Cortex of kidney (tissue), 1 donor: ENCODE measurements at places on chromosomes 6 and 20.

GRCh38 chr6:105443941-105444340 lies 41.1 kb upstream of the PREP start:
- no peak for DNase-seq

DNA sequence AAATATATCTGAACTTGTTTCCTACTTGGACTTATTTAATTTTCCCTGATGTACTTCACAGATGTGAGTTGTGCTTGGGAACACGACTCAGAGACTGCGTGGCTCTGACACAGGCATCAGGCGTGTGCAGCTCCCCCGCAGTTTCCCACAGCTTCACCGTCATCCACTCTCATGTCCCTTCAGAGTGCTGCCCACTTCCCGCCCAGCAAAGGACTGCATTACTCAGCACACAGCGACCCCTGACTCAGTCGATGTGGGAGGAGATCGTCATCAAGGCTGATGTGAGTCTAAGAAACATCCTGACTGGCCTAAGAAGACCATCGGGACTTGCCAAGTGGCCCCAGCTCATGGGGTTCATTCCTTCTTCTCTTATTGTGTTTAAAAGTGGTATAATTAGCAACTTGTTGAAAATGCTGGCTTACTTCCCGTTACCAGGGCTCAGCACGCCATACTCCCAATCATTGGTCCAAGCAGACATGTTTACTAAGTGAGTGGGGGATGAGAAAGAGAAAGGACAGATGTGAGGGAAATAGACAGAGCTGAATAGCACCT lies 539.4 kb upstream of the JARID2 start:
- no peak for DNase-seq

GRCh38 chr20:62858058-62858830 lies 3.4 kb downstream of the TCFL5 start:
- DNase-seq: no peak

GRCh38 chr6:36886950-36887618 lies 1.3 kb downstream of the C6orf89 start:
- no peak for DNase-seq

DNA sequence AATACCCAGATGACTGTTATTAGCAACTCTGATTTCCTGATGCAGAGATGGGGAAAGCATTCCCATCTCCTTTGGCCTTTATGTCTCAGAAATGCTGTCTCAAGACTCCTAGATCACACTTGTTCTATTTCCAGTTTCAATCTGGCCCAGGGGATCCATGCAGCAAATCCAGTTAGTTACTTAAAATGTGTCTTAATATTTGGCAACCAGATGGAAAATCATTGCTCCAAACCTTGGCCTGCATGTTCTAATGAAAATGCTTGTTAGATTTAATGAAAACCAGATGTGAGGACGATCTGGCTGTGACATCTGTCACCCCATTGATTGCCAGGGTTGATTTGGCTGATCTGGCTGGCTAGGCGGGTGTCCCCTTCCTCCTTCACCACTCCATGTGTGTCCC lies 125.2 kb downstream of the TSHZ2 start:
- DNase-seq: no peak

DNA sequence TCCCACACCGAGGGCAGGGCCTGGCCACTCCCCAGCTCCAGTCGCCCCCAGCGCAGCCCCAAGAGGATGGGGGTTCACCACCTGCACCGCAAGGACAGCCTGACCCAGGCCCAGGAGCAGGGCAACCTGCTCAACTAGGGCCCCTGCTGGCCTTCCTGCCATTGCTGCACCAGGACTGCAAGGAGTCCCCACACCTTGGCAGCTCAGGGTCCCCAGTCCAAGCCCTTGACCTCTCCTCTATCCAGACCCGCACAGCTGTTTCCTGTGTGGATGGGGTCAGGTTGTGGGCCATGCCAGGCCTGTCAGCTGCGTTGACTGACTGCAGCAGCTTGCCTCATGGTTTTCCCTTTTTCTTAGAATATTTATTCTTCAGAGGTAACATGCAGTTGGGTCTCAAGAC lies 4.4 kb downstream of the LRRC73 start:
- no peak for DNase-seq

DNA sequence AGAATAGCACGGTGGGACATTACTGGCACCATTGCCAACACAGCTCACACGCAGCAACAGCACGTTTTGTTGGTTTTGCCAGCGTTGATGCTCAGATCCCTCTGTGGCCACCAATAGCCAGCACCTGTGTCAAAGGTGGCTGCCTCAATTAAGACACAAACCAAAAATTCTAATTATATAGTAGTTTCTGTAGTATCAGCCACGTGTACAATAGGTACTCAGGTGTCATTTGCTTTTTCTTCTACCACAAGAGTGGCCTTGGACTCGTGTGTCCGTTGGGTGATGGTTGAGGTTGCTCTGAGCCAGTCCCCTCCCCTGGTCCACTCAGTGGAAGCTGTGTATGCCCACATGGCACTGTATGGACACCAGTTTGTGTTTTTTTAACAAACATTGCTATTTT lies 105.1 kb downstream of the CARMIL1 start:
- no peak for DNase-seq

DNA sequence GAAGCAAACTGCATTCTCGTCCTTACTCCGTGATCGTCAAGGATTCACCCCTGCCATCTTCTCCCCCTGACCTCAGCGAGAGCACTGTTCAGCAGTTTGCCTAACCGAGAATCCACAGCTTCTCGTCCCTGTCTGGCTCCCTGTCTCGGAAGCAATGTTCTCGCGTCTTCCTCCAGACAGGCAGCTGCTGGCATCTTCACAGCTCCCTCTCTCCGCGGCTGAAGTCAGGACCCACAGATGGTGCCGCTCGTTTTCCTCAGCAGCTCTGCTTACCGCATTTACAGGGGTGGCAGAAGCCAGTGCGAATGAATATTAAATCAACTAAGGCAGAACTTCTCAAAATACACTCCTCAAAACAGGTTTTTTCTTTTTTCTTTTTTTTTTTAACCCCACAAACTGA lies 18.9 kb upstream of the SLC22A2 start:
- no peak for DNase-seq

DNA sequence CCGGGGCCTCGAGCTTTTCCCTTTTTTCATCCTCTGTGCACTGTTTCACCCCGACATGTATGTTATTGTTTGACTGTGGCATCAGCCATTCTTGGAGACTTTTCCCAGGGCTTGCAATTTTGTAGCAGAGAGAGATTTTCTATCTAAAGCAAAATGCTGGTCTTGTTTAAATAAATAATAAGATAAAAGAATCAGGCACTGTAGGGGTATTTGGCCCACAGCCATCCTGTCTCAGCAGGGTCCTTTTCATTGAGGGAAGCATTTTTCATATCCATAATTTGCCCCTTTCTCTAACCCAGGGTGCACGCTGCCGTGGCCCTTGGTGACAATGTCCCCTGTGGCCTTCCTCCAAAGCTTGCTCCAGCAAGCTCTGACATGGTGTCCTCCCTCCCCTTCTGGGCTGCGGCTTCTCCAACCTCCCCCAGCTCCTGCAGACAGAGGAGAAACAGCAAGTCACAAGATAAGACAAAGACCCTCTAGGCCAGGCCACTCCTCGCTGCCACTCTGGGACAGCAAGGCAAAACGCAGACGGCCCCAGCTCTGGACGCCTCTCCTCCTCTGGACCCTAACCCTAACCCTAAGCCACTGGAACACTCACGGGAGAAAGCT lies 117.6 kb downstream of the MYLK4 start:
- no peak for DNase-seq

- DNase-seq: no peak
Observed at GRCh38 chr6:21438237-21438985, 155.1 kb upstream of the SOX4 start.

DNA sequence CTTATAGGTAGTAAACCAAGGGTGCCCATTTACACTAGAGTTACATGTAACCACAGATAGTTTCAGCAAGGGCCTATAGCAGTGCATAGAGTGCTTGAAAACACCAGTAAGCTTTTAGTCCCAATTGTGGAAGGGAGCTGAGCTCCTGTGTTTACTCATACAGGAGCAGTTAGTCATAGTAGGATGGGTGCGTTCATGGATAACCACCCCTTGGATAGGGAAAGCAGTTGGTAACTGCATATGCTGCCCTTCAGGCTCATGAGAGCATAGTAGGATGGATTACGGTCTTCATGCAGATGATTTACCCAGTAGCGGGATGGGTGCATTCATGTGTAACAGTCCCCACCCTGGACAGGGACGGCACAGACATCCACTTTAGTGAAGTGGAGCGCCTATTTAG lies 45.1 kb downstream of the OR2B6 start:
- no peak for DNase-seq

DNA sequence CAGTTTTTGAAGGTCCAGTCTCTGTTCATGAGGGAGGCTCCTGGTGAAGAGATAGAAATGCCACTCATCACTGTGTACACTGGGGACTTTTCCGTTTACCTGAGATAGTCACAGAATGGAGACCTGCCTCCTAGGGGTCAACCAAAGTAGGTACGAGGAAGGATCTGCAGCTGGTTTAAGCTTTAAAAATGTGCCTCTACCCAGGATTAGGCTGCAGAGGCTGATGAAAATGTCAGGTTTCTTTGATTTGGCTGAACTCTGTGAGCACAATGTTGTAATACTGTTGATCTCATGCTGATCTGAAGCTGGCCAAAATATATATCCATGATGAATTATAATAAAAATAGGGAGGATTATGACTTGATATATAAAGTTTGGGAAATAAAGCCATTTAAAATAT lies 182.7 kb downstream of the ADAT2 start:
- DNase-seq: no peak

DNA sequence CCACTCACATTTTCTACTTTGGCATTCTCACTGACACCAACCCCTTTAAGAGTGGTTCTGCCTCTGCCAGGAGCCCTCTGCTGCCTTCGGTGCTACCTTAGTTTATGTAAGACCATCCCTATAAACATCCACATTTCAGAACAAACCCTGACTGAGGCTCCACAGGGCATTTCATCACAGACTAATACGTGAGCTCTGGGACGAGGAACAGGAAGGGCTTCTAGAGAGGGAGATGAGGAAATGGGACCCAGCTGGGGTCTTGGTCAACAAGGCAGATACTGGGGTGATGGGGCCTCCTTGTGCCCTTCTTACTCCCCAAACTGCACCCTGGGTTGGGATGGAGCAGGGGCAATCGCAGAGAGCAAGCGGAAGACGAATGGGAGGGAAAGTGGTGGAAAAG lies 86.5 kb upstream of the FYN start:
- DNase-seq: no peak

DNA sequence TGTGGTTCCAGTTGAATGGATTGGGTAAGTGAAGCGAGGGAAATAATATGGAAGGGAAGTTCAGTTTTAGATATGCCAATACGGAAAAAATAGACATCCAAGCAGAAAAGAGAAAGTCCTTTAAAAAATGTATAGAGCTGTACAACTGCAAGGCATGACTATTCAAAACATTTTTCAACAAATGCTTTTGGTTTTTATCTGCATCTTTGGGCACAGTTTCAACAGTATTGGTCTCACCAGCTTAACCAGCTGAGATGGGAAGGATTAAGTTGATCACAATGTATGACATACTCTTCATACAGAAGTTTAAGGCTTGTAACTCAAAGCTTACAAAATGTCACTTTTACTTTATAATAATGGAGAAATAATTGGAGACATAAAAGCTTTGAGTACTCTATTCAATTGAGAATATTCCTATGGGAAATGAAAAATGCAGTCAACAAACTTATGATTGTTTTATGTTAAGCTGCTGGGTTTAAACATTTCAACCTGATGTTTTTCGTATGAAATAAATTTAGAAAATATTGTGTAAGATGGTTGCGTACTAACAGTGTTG lies 16.3 kb upstream of the UTRN start:
- DNase-seq: no peak

GRCh38 chr6:20790032-20790791 lies 256.0 kb downstream of the CDKAL1 start:
- DNase-seq: no peak

- DNase-seq: no peak
Observed at GRCh38 chr6:6545616-6546317, 42.8 kb upstream of the LY86 start.

DNA sequence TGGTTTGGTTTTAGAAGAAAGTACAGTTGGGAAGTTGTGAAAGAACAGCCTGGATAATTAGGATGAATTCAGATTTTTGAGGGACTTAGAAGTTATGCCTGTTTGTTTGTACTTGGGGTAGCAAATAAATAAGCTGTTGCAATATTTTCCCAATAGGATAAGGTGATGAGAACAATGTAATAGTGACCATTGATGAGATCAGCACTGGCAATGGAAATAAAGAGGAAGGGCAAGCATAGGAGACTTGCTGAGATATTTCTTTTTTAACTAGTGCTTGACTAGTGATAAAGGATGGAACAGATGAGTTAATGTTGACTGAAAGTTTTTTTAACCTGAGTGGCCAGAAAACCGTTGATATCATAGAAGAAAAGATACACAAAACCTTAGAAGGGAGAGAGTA lies 498.8 kb downstream of the CDKAL1 start:
- DNase-seq: no peak

DNA sequence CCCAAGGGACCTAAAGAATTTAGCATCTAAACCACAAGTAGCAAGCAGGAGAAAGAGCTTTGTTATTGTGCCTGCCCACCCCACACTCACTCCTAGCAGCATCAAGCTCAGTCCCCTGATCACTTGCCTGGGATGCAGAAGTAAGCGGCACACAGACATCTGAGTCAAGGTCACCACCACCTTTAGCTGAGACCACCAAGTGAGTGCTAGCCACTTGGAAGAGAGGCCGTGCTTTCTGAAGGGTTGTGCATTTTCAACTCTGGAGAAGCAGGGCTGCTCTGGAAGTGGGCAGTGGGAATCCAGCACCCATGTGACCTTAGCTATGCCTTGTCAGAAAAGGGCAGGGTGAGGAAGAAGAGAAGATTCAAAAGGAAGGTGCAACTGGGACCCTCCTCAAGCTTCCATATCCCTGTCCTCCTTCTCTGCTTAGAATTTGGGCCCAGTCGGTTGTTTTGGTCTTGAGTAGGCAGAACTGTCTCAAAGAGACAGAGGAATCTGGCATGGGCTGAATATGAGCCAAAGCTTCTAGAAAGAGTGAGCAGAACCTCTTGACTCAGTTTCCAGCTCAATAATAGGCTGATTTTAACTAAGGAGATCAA lies 6.2 kb downstream of the NR2E1 start:
- no peak for DNase-seq

DNA sequence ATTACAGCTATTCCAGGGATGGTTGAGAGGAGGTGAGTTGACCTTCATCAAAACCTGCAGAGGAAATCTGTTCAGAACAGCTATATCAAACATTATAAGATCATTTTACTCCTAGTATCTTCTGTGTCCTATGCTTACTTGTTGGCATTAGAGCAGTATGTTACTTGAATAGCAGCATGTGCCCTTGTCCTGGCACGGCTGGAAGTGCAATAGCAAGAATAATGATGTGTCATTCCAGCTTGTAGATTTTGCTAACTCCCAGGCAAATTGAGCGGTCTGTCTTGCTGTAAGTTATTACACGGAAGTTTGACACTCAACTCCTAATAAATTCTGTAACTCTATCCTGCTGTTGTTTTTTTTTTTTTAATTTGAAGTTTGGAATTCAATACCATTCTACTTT lies 385.5 kb downstream of the TENT5A start:
- DNase-seq: no peak
